Naive B cell (primary cell): ENCODE measurements at places on chromosomes 11 and 22.
A peak's percentile ranks its signal among the peaks of the same experiment; 100 is the strongest.

GRCh38 chr22:39148026-39148726 lies 4.3 kb downstream of the CBX7 start:
- DNase-seq: no peak

- DNase-seq: no peak
These were observed 359.1 kb downstream of the LUZP2 start for GRCh38 chr11:24855951-24856350.

DNA sequence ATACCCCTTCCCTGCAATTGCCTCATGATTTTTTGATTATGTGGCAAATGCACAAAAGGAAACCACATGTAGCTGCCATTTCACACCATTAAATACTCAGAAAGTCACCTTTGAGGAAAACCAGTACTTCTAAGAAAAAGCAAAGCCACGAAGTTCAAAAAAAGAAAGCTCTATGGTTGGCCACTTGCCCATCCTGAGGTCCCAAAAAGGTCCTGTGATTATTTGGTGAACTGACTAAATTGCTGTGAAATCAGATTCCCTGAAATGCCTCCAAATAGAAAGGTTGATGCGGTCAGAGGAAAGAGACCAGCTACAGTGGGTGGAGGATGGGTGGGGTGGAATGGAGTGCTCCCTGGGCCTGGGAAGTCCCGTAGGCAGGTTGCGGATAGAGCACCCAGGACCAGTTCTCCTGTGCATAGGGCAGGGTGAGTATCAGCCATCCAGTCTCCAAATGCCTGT lies 26.9 kb downstream of the MRPL16 start:
- no peak for DNase-seq

- DNase-seq: no peak
These were observed 51.3 kb downstream of the CACNA1I start for GRCh38 chr22:39621826-39622225.

DNA sequence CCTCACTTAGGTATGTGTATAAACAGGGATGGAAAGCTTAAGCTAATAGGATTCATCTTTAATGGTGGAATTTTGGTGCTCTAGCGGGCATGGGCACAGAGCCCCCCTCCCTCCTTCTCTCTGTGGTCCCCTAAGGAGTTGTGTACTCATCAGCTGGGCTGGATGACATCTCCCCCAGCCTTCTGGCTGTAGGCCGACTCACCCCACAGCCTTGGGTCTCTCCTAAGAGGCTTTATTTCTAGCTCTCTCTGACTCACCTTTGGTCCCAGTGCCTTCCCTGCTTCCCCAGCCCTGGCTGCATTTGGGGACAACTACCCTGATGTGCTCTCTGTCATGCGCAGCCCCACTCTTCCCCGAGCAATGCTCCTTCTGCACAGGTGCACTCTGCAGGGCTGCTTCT lies 26.9 kb downstream of the SLC6A5 start:
- DNase-seq: no peak

GRCh38 chr11:128828350-128828749 lies 38.7 kb downstream of the KCNJ1 start:
- no peak for DNase-seq

GRCh38 chr11:12689029-12689755 lies 15.0 kb downstream of the TEAD1 start:
- no peak for DNase-seq

DNA sequence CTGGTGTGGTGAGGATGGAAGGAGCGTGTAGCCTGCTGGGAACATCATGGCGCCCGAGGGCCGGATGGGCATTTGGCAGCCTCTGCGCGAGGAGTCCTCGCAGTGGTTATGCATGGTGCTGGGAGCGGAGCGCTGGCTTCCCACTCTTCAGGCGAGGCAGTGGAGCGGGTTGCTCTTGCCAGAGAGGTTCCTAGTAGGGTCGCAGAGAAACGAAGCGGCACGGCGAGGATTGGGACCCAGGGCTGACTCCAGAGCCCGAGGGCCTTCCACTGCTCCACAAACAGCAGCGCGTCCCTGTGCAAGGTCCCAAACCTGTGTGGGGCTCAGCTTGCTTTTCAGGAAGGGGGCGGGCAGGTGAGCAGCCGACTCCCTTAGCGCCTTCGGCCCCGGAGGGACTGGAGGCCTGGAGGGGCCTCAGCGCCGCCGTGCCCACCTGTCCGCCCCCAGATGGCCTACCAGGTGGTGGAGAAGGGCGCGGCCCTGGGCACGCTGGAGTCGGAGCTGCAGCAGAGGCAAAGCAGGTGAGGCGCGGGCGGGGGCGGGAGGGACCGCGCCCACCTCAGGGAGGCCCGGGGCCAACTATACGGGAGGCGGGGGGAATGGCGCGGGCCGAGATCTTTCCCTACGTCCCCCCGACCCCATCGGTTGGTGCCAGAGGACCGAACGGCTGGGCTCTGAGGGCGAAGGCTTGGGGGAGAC lies 7.2 kb downstream of the ATG16L2 start:
- no peak for DNase-seq

DNA sequence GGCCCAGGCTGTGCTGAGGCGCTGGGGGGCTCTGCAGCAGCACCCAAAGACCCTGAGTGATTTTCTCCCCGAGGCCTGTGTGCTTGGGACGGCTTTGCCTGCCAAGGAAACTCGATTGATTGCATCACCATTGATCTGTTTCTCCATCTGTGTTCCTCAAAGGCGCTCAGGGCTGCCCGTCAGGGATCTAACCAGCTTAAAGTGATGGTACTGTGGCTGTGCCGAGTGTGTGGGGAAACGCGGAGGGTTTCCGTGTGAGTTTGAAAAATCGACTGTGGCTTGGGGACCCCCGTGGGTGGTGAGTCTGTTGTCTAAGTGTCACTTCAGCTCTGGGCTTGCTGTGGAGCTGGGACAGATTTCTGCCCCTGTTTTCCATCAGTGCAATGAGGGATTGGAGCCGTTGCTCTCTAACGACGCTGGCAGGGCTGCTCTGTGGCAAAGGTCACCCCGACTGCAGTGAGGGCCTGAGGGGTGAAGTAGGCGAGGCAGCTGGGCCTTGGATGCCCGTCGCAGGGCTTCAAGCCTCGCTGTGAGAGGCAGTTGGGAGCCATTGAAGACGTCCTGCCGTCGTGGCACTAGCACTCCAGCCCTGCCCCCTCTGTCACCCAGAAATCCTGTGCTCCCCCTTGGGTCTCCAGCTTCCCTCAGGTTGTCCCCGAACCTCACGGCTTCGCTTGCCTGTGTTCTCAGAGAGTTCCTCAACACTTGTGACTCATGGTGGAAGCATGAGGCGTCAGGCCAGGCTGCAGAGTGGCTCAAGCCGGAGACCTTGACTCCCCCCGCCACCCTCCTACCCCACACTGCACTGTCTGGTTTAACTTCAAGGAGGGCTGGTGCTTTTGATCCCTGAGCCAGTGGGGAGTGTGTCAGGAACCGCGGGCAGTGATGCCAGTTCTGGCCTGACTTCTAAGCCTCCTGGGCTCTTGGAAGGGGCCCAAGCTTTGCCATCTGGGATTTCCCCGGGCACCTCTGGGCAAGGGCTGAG lies 21.8 kb downstream of the CACNA1I start:
- DNase-seq: no peak

DNA sequence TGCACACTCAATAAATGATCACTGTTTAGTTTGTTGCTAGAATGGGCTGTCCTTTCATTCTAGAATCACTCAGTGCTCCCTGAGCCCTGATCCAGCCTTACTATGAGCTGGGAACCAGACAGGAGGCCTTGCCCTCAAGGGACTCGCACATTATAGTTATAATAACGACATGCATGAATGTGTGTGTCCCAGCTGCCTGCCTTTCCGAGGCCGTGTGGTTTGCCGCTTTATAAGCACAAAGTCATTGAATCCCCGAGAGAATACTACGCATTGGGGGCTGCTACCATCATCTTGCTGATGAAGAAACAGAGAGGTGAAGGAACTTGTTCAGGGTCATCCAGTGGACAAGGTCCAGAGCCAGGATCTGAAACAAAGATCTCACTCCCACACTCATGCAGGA lies 75.7 kb downstream of the NFAM1 start:
- peak; percentile 22 for DNase-seq

GRCh38 chr11:72705442-72706365 lies 31.5 kb upstream of the PDE2A start:
- DNase-seq: no peak

GRCh38 chr11:87399341-87399740 lies 361.6 kb downstream of the TMEM135 start:
- DNase-seq: no peak

DNA sequence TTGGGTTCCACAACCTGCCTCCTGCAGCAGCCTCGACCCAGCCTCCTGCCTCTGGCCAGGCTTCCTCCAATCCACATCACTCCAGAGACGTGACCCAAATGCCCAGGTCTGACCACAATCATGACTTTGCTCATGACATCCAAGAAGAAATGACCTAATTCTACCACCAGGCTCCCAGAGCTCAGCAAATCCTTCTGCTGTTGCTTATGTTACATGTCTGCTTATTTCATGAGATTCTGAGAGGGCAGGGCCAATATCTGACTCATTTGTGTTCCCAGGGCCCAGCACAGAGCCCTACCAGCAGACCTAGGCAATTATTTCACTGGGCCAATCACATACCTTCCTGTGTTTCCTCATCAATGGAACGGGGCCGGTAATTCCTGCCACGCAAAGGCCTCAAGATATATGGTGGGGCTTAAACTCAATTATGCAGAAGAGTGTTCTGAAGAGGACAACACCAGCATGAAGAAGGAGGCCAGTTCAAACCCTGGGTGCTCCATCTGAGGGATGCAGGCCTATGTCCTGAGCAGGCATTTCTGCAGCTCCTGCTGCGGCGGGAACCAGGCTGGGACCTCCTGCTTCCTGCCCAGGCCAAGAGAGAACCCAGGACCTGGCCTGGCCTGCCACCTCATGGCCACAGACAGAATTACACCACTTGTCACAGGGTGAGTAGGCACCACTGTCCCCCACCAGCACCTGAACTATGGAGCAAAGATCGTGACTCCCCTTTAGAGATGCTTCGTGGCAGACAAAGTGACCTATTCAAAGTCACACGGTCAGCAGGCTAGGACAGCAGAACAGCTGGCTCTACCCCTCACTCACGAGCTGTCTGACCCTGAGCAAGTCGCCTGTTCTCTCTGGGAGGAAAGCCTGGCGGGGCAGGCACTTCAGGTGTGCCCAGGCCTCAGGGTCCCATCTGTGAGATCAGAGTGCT lies 5.9 kb downstream of the CENPM start:
- peak; percentile 85 for DNase-seq

DNA sequence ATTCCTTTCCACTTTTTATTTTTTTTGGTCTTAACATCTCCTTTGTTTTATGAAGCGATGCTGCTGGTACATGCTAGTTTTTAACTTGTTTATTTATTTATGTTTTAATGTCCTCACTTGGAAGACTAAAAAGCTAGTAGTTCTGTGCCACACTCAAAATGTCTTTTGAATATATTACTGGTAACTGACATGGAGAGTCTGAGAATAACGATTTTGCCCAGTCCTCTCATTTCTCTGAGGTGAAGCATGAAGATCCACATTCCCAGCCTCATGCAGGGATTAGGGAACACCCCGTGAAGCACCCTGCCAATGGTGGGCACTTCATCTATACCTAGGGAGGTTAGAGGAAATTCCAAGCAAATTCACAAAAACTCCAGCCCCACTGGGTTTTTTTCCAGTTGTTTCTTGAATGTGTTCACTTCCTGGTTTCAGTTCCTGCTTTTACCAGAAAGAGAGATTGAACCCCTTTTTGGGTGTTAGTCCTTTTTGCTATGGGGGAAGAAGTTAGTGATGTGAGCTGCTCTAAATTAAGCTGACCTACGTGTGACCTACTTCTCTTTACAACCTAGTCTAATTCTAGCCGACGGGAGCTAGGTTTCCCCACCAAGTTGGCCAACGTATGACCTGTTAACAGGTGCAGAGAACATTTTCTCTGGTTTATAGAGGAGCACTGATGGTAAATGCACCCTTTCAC lies 106.1 kb downstream of the SLC1A2 start:
- DNase-seq: peak; percentile 77

DNA sequence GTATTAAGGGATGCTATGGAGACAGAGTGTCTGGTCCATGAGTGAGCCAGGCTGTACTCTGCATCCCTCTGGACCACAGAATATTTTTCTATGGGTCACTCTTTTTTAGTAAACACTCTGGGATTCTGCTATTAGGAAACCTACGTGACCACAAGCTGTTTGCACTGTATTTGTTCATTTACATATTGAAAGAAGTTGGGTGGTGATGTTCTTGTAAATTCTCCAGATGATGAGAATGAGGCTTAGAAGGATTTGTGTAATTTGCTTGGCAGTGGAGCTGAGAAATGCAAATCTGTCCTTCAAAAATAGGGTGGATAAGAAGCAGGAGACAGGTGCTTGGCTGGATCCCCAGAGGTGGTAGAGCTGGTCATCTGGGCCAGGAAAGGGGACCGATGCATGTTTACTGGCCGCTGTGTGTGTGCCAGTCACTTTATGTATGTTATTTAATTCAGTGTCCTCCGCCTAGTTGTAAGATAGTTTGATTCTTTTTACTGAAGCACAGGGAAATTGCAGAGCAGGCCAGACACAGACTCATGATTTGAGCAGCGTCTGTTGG lies 63.7 kb upstream of the HEPHL1 start:
- no peak for DNase-seq

DNA sequence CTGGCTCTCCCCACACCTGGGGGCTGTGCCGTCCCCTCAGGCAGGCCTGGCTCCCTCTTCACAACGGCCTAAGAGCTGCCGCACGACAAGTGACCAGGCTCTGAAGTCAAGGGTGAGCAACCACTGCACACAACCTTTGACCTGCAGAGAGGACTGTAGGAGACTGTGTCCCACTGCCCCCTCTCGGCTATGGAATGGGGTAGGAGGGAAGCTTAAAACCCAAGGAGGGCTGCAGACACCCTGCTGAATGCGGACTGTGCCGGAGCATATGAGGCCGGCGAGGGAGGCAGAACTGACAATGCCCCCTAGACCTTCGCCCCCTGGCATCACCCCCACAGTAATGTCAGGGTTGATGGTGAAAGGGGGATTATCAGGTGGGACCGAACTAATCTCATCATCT lies 311.9 kb downstream of the CTTN start:
- no peak for DNase-seq

DNA sequence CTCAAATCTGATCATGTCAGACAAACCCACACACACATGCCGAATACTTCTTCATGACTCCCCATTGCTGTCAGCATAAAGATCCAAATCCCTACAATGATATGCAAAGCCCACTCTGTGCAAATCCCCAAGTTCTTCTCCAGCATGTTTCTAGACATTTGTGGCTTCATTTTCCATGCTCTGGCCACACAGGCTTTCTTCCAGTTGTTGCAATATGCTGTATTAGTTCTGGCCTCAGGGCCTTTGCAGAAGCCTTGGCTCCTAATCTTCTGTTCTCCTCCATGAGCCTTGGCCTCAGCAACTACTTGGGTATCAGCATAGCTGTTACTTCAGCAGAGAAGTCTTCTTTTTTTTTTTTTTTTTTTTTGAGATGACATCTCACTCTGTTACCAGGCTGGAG lies 49.6 kb downstream of the NAV2 start:
- DNase-seq: no peak

DNA sequence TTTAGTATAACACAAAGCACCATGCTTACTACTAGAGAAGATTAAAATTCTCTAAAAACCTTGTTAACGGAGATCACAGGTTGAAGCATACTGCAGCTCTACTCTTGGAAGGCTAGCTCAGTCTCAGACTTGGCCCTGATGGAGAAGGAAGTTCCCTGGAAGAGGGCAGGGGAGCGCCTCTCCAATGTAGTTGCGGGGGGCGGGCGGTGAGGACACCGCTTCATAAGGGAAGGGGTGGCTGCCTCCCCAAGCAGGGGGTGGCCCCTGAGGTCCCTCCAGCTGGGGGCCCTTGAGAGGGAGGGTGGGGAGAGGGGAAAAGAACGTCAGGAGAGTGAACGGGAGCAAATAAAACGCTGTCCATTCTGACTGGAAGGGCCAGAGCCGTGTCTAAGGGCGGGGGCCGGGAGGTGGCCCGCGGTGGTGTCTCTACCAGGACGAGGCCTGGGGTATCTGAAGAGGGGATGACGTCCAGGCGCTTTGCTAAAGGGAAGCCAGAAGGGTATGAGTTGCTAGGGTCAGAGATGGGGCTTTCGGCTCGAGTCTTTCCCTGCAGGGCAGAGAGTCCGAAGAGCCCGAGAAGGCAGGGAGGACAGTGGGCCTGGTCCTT lies 553 bp upstream of the USP47 start:
- no peak for DNase-seq
